ENCODE measurements at places on chromosomes 5 and 9.

DNA sequence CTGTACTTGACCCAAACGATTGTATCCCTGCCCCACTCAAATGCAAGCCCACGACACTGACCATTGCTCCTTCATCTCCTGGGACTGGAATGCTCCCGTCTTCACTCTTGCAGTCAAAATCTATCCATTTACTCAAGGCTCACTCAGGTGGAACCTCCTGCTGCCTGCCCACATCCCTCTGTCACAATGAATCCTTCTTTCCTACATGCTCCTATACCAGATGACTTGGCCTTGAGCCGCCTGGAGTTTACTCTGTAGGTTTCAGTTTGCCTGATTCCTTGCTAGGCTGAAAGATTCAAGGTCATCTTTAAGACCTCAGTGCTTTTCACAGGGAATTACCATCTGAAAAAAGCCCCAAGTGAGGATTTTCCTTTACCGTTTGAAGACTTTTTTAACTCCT is 264.1 kb downstream of the GLIS3 start:
- DNase-seq = no peak

- DNase-seq = no peak
Measured at GRCh38 chr9:13718086-13718485, 438.6 kb upstream of the MPDZ start.

DNA sequence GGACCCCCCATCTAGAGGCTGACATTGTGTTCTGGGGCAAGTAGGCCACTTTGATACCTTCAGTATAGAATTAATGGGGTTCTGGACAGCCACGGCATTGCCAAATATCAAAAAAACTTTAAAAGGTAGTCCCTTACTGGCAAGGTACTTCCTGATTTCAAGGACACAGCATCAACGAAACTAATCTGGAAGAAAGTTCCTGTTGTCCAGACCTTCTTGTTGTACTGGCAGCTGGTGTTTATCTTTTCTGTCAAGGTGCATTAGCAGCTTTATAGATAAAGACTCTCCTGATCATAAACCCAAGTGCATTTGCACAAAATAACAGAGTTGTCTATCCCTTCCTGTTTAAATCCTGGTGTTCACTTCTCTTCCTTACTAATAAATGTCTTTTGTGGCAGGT is 23.7 kb upstream of the GOLGA1 start:
- DNase-seq = no peak

- DNase-seq = no peak
Measured at GRCh38 chr9:137311986-137312851, 10.1 kb upstream of the NRARP start.

DNA sequence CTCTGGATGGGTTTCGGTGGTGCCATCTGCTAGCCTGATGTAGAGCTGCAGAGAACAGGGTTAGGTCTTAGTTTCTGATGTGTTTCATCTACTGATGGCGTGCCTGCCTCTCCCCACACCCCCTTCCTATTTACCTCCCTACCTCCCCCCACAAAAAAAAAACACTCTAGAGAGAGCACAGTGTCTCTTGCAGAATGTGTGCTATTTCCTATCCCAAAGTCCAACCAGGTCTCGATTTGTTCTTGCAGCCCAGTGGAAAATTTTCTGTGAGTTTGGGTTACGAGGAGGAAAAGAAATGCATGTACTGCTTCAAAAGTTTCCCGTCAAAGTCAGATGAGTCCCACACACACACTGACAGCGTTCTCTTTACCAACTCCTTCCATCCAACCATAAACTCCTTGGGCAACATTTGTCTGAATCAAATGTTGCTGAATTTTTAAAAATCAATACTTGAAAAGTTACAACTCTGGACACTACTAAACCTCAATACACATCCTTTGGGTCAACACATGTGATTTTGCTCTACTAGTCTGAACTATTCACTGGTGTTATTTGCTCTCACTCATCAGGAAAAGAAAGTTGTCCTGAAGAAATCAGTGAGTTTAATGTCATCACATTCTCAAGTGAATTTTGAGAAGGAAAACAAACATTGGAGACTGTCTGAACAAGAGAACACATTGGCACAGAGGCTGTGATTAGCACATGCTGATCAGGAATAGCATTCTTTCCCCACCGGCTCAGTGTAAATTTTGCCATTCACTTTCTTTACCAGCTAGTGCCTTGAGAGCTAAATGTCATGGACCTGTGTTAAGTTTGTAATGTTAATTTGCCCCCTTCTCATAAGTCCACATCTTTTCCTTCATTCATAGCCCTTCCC is 84.1 kb downstream of the MAMDC2 start:
- no peak for DNase-seq

DNA sequence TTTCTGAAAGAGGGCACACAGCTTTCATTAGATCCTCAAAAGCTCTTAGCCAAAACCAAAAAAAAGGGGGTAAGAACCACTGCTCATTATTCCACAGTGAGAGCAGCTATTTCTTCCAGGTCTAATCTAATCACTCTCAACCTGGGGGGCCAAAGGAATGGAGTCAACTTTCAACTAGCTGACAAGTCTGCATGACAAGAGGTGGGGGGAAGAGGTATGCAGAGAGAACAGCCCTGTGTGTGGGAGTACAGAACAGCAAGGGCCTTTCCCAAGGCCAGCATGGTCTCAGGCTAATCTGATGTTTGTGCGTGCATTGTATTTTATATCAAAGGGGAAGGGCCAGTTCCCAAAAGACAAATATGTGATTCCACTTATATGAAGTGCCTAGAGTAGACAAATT is 36.9 kb upstream of the PIP5K1B start:
- DNase-seq = no peak

DNA sequence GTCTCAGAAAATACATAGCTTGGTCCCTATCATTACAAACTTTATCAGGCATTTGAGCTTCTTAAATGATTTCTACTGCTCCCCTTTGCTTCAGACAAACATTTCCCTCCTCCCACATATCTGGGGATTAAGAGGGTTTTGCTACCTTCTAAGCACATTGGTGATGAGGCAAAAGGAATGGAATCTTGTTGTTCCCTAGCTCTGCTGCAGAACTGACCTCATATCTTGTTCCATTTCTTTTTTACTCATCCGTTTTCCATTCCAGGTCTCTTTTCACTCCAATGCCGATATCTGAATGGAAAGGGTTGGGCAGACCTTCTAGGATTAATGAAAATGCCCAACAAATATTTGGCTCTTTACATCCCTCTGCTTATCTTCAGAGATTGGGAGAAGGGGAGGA is 444.6 kb downstream of the ZNF608 start:
- no peak for DNase-seq

DNA sequence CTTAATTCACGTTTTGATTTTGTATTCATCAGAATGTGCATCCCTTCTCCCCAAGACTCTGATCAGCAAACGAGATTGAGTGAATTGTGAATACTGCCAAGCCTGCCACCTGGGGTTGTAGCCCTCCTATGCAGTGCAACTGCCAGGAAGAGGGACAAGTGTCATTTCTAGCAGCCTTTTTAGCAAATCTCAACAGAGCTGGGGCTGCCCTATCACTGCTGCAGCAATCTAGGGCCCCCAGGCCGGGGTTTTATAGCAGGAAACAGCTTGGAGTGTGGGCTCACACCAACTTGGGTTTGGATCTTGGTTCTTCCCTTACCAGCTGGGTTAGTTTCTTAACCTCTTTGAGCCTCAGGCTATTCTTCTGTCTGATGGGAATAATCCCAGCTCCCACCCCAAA is 4.0 kb downstream of the CSF1R start:
- no peak for DNase-seq

- DNase-seq = no peak
Measured at GRCh38 chr9:136211006-136211405, 6.1 kb upstream of the LHX3 start.

DNA sequence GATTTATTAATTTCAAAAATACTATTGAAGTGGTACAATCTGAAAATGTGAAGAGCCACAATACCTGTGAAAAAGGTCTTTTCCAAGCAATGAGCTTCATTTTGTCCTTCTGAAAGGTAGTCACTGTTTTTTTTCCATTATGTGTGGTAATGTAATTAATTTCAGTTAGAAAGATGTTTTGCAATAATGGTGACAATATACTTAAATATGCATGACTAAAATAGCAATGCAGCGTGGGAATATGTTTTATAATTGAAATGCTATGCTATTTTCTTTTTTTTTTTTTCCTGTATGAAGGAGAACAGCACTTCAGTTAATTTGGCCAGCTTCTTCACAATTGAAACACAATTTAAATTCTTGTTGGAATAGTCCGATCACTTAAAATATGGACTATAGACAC is 41.9 kb downstream of the NPR3 start:
- no peak for DNase-seq

GRCh38 chr5:41004931-41005330 is 66.2 kb downstream of the MROH2B start:
- DNase-seq = no peak

DNA sequence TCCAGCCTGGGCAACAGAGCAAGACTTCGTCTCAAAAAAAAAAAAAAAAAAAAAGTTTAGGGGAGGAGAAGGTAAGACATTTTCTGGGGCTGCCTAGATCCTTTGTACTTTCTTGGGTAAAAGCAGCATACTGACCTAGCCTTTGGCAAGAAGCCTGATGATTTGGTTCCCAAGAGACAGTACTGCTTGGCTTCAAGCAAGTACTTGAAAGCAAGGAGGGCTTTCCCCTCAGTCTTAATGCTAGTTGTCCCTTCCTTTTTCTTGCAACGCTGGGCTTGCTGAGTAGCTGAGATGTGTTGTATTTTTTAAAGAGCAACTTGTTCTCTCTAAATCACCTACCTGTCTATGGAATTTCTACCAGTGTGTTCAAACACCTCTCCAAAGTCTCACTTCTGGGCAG is 76.2 kb downstream of the INSYN2B start:
- peak; percentile 8 for DNase-seq

DNA sequence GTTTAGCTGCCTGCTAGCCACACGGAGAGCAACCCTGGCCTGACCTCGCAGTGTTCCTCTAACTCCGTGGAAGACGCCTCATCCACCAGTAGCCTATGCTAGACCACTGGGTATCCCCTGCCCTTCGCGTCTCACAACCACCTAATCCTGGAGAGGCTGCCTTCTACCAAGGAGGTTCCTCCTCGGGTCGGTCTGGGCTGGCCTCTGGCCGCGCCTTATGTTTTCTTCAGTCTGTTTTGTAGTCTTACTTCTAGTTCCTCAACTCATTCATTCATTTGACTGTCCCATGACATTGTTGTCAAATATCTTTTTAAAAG is 1.6 kb upstream of the TPM2 start:
- DNase-seq = no peak

GRCh38 chr9:119487118-119487827 is 118.0 kb upstream of the BRINP1 start:
- no peak for DNase-seq

DNA sequence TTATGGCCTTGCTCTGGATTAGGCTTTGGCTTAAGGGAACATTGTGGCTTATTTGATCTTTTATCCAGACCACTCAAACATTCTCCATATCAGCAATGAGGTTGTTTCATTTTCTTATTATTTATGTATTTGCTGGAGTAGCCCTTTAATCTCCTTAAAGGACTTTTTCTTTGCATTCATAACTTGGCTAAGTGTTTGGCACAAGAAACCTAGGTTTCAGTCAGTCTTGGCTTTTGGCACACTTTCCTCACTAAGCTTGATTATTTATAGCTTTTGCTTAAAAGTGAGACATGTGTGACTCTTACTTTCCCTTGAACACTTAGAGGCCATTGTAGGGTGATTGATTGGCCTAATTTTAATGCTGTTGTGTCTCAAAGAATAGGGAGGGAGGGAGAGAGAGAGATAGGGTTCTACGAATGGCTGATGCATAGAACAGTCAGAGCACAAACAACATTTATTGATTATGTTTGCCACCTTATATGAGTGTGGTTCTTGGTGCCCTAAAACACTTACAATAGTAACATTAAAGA is 2265.3 kb upstream of the C9orf72 start:
- no peak for DNase-seq

DNA sequence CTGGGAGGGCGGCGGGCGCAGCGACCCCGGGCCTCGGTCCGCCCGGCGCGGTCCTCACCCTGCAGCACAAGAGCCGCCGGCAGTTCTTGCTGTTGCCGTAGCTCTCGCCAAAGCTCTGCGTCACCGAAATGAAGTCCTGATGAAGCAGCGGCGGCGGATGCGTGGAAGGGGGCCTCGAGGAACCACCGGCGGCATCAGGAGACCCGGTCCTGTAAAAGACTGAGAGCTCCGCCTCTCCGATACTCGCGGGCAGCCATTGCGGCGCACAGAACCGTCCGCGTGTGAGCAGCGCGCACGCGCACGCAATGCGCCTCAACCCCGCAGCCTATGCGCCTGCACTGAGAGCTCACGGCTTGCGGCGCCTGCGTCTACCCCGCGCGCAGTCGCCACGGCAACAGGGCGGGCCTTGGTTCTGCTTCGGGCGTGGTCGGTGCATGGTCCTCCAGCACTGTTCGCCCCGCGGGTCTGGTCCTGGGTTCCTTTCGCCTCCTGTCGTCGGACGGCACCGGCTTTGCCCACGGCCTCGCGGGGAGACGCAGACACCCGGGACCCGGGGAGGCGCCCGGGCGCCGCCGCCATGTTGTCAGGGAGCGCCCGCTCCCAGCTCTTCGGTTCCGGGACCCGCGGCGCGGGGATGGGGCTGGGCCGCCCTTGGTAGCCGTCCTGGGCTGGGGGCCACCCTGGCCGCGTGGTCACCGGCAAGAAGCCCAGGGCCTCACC is 9.3 kb upstream of the GRIN1 start:
- peak; percentile 45 for DNase-seq

GRCh38 chr9:79116041-79116440 is 455.7 kb upstream of the TLE4 start:
- DNase-seq = no peak

- no peak for DNase-seq
Measured at GRCh38 chr9:79559495-79560181, 12.1 kb upstream of the TLE4 start.

- DNase-seq = no peak
Measured at GRCh38 chr5:95759634-95760033, 28.5 kb downstream of the RHOBTB3 start.

- no peak for DNase-seq
Measured at GRCh38 chr9:95605101-95605500, 88.3 kb upstream of the PTCH1 start.

GRCh38 chr9:18441261-18441660 is 32.7 kb upstream of the ADAMTSL1 start:
- DNase-seq = no peak

- no peak for DNase-seq
Measured at GRCh38 chr9:136007934-136008692, 46.9 kb upstream of the UBAC1 start.

GRCh38 chr9:101038488-101038887 is 10.0 kb downstream of the PLPPR1 start:
- DNase-seq = no peak

- no peak for DNase-seq
Measured at GRCh38 chr9:137222190-137223077, at the start of gene RNF208. Gene RNF208 (minus strand): TSS chr9:137222240. CDS start chr9:137221212, 1,028 bp downstream.

GRCh38 chr5:179194201-179194910 is 134.2 kb downstream of the ZNF354C start:
- no peak for DNase-seq

GRCh38 chr5:96404191-96404867 is 28.7 kb downstream of the PCSK1 start:
- no peak for DNase-seq

- DNase-seq = no peak
Measured at GRCh38 chr9:101693546-101694336, 44.7 kb downstream of the GRIN3A start.

GRCh38 chr9:107620801-107621200 is 131.2 kb upstream of the KLF4 start:
- DNase-seq = no peak

Data from tibial nerve (tissue), 4 donors.